Right atrium auricular region (tissue), 2 donors: ENCODE measurements at places on chromosomes 4 and X. TPM values are rescaled to one million over a fixed set of nuclear protein-coding genes. Genes with fewer than 3 reads are reported as not detected.

Gene USP11
- total RNA-seq = 63.6 TPM

GRCh38 chrX:99857455-99857854 is 552.6 kb downstream of the PCDH19 start:
- H3K4me3 ChIP-seq = no peak overlapping the region
- no peaks in the 10 kb centered on the region for H3K4me1 ChIP-seq
- H3K36me3 ChIP-seq = no peaks in the 10 kb centered on the region
- H3K27ac ChIP-seq = no peak overlapping the region
- no peak for DNase-seq

DNA sequence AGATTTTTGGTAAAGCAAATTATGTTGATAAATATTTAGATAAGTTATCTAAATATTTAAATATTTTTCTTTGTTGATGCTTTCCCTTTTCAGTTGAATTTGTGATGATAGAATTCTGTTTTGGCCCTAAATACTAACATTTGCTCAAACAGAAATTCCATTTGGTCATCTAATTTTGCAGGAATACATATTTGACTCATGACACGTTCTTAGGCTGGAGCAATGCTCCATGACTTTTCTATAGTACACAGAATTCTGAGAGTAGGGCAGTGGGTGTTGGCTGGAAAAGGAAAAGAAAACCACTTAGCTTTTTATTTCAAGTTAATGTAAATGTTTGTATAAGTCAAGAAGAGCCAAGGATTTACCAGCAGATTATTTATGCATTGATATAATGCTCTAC is 58.6 kb upstream of the GK2 start:
- no peak for DNase-seq
- no peak overlapping the region for H3K4me3 ChIP-seq
- H3K36me3 ChIP-seq = no peaks in the 10 kb centered on the region
- no peaks in the 10 kb centered on the region for H3K4me1 ChIP-seq

DNA sequence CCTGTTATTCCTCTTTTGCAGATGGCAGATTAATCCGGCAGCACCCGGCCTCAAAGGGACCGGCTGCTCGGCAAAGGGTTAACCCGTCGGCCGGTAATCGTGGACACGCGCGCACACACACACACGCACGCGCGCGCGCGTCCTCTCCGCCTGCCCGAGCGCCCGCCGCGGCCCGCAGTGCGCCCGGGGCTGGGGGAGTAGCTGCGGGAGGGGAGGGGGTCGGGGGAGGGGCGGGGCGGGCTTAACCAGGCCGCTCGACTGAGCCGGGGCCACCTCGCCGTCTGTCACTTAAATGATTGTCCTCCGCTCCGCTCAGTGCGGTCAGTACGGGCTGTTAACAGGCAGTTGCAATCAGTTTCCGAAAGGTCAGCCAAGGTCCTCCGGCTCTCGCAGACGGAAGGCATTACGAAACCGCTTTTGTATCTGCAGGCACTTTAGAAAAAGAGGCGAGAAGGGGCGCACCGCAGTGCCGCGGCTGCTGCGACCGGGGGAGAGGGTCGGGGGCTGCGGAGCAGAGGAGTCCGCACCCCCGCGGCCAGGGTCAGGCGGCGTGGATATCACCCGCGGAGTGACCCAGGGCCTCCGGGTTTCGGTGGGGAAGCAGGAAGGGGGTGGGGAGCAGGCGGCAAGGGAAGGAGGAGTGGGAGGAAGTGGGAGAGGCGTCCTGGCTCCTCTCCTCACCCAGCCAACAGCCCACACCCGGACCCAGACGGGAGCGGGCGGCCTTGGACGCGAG is 57.3 kb upstream of the BCOR start:
- peak overlapping the region; percentile 52 for H3K4me3 ChIP-seq
- peak; percentile 85 for DNase-seq
- peaks cover 57% of the 10 kb centered on the region for H3K4me1 ChIP-seq
- peak overlapping the region; percentile 74 for H3K27ac ChIP-seq

DNA sequence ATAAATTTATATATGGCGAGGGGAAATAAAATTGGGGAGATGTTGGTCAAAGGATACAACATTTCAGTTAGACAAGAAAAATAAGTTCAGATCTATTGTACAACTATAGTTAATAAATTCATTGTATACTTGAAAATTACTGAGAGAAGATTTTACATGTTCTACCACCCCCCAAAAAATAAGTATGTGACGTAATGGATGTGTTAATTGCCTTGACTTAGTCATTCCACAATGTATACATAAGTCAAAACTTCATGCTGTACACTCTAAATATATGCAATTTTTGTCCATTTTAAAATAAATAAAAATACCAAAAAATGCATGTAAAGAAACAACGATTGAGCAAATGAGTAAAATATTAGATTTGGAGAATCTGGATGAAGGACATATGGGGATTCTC is 1.8 kb downstream of the USP11 start:
- peak overlapping the region; percentile 50 for H3K4me3 ChIP-seq
- no peak for DNase-seq
- peaks cover under 1% of the 10 kb centered on the region for H3K36me3 ChIP-seq
- peak overlapping the region; percentile 92 for H3K27ac ChIP-seq
